ENCODE measurements at places on chromosomes 11 and 22. TPM values are rescaled to one million over a fixed set of nuclear protein-coding genes. Genes with fewer than 3 reads are reported as not detected.

GRCh38 chr11:135027461-135027860, 615.4 kb upstream of the B3GAT1 start:
- no peak overlapping the region for H3K4me3 ChIP-seq
- H3K27me3 ChIP-seq: no peaks in the 10 kb centered on the region
- H3K36me3 ChIP-seq: no peaks in the 10 kb centered on the region

DNA sequence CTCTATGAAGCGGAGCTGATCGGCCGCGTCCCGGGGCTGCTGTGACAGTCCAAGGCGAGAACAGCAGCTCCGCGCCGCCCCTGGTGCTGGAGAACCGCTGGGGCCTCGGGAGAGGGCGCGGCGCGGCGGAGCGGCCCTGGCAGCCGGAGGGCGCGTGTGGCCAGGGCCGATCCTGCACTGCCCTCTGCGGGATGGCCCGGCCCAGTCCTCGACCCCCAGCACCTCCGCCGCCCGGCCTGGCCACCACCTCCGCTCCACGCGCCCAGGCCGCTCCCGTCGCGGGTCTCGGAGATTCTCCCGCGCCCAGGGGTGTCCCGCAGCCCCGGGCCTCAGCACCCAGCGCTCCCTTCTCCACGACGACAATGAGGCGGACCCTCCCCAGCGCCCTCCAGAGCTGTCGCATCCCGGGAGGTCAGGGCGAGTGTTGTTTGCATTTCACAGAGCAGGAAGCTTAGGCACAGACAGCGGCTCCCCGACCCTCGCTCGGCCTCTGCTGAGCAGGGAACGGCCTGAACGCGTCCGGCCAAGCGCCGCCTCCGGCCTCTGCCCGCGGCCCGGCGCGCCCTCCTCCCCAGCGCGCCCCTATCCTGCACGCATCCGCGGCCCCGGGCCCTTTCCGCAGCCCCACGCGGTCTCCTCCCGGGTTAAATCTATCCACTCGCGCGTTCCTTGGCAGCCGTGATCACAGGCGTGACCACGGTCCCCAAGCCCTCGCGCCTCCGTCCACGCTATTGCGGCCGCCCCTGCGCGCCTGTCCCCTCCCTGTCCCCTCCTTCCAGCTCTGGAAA, 109.7 kb downstream of the WNT7B start:
- no peak overlapping the region for H3K27ac ChIP-seq
- H3K36me3 ChIP-seq: no peaks in the 10 kb centered on the region
- peak overlapping the region; percentile 37 for H3K4me3 ChIP-seq
- H3K27me3 ChIP-seq: peaks cover 46% of the 10 kb centered on the region

DNA sequence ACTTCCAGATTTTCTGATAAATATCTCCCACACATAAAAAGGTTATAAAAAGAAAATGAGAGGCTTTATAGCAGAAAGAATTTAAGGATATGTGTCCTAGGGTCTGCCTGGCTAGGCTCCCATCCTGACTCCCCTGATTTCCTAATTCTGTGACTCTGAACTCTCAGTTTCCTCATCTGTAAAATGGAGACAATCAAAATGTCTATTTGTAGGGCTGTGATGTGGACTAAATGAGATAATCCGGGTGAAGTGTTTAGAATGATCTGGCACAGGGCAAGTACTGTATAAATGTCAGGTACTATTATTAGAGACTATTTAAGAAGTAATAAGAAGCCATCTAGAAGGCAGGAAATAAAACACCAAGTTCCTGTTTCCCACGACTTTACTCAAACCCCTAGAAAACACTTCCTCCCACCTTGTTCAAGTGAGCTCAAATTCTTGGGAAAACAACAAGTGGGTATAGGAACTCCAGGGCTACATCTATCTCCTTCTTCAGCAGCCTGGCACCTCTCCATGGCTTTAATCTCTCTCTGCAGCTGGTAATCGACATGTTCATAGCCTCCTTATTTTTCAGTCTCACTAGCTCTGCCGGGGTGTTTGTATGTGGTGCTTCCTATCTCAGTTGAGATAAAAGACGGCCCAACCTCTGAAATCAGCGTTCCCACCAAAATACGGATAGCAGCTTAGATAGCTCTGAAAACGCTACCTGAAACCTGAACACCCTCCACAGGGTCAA, 6.7 kb downstream of the ASCC2 start:
- no peak for DNase-seq

- H3K4me1 ChIP-seq: peaks cover 4% of the 10 kb centered on the region
- H3K4me3 ChIP-seq: no peak overlapping the region
- no peaks in the 10 kb centered on the region for H3K27me3 ChIP-seq
- H3K27ac ChIP-seq: no peak overlapping the region
- no peaks in the 10 kb centered on the region for H3K36me3 ChIP-seq
Observed at GRCh38 chr11:20672575-20672974, 3.2 kb downstream of the NELL1 start.

Gene CSRP3
- total RNA-seq: 1,082 TPM

- H3K36me3 ChIP-seq: no peaks in the 10 kb centered on the region
- no peaks in the 10 kb centered on the region for H3K27me3 ChIP-seq
- H3K4me3 ChIP-seq: no peak overlapping the region
- H3K4me1 ChIP-seq: peaks cover 17% of the 10 kb centered on the region
- H3K27ac ChIP-seq: no peak overlapping the region
Observed at GRCh38 chr11:73662445-73663157, 16.2 kb downstream of the PLEKHB1 start.

GRCh38 chr11:73641668-73642067, 4.7 kb upstream of the PLEKHB1 start:
- H3K4me3 ChIP-seq: no peak overlapping the region
- no peaks in the 10 kb centered on the region for H3K4me1 ChIP-seq
- H3K36me3 ChIP-seq: no peaks in the 10 kb centered on the region
- H3K27ac ChIP-seq: no peak overlapping the region

Gene SUSD2
- total RNA-seq: 1.8 TPM

GRCh38 chr22:49948958-49949913, 11.3 kb upstream of the PIM3 start:
- peaks cover 16% of the 10 kb centered on the region for H3K4me1 ChIP-seq
- no peaks in the 10 kb centered on the region for H3K27me3 ChIP-seq
- H3K36me3 ChIP-seq: no peaks in the 10 kb centered on the region
- no peak for DNase-seq
- no peak overlapping the region for H3K27ac ChIP-seq

Gene DEUP1
- total RNA-seq: not detected

Gene FAM111B
- total RNA-seq: not detected

Gene IGF2
- 112 TPM for total RNA-seq

DNA sequence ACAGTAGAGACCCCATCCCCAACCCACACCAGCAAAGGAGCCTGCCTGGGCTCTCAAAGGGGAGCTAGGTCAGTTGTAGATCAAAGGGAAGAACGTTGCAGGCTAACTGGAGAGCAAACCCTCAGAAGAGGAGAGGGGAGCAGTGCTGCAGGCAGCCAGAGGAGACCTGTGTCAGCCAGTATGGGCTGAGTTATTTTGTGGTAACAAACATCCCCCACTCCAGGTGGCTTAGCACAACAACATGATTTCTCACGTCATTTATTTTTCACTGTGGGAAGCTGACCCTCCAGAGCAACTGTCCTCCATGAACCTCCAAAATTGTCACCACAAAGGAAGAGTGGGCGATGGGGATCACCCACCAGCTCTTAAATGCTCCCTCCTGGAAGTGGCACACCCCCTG, 19.8 kb upstream of the SHANK2 start:
- H3K36me3 ChIP-seq: no peaks in the 10 kb centered on the region
- no peak for DNase-seq
- no peak overlapping the region for H3K27ac ChIP-seq
- no peak overlapping the region for H3K4me3 ChIP-seq

DNA sequence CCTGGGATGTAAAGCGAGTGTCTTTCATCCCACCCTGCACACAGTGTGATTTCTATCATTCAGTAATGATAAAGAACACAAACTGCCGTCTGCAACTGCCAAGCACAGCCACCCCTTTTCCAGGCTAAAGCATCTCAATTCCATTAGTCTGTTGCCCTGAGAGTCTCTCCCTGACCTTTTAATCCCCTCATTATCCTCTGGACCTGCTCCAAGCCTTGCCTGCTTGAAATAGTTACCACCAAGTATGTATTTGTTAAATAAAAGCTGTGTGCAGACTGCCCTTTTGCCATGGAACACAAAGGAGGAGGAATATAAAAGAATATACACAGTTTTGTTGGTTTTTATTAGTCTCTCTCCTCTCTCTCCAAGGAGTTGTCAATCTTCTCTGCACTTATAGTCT, 13.0 kb downstream of the GRAP2 start:
- no peak overlapping the region for H3K27ac ChIP-seq
- H3K27me3 ChIP-seq: peaks cover 29% of the 10 kb centered on the region
- no peak overlapping the region for H3K4me3 ChIP-seq
- DNase-seq: no peak
- H3K4me1 ChIP-seq: no peaks in the 10 kb centered on the region

GRCh38 chr11:115712296-115712695, 208.1 kb upstream of the CADM1 start:
- H3K27ac ChIP-seq: no peak overlapping the region
- no peaks in the 10 kb centered on the region for H3K4me1 ChIP-seq
- H3K4me3 ChIP-seq: no peak overlapping the region
- H3K27me3 ChIP-seq: peaks cover 14% of the 10 kb centered on the region
- no peak for DNase-seq
- no peaks in the 10 kb centered on the region for H3K36me3 ChIP-seq

- H3K4me1 ChIP-seq: no peaks in the 10 kb centered on the region
- H3K27ac ChIP-seq: no peak overlapping the region
- DNase-seq: no peak
- H3K36me3 ChIP-seq: no peaks in the 10 kb centered on the region
- H3K4me3 ChIP-seq: no peak overlapping the region
- no peaks in the 10 kb centered on the region for H3K27me3 ChIP-seq
Observed at GRCh38 chr11:94504689-94505293, 7.5 kb upstream of the C11orf97 start.

Gene RPS6KA4
- total RNA-seq: 14.1 TPM

Gene ACER3
- 5.9 TPM for total RNA-seq

DNA sequence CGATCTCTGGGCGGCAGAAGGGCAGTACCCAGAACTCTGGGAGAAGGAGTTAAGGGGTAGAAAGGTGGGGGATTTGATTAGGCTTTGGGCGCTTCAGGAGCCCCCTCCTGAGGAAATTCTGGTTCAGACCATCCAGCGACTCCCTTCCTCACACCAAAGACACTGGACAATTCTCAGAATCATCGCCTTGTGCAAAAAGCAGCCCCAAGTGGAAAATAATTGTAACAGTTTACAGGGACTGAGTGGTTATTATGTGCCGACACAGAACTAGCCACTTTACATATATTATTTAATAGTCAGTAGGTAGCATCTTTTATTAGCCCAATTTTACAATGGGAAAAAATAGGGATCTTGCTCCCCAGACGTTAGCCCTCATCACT, 662 bp upstream of the TRIM3 start:
- H3K27ac ChIP-seq: peak overlapping the region; percentile 93
- H3K4me3 ChIP-seq: peak overlapping the region; percentile 91
- H3K36me3 ChIP-seq: no peaks in the 10 kb centered on the region
- H3K27me3 ChIP-seq: no peaks in the 10 kb centered on the region

DNA sequence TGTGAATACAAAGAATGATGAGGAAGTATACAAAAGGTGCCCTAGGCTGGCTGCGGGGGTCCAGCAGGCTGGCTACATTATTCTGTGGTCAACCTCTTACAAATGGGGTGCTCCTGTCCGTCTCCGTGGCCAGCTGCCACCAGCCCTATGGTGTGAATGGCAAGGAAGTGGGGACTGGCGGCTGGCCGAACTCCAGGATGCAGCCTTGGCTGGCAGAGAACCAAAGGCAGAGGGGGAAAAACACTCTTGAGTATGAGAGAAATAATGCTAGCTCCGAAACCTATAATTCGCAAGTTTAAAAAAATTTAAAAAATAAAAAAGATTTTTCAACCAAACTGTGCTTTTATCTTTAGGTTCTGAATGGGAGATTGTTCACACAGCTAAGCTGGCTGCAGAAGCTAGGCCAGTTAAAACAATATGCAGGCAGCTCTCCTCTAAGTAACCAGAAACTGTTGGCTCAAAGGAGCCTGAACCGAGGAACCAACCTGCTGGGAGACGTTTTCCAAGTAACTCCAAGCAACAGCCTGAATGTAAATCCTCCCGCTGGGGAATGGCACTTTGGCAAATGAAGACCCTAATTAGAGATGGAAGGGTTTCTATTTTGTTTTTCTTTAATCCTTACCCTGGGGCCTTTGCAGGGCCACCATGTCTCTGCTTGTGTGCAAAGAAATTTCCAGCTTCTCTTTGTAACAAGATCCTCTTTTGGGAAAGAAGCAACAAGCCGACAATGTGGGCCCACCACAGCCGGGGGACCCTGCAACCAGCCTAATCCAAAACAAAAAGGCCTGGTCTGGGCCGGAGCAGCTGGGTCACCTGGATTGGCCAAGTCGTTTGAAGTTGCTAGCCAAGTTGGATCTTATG, 50.2 kb downstream of the C22orf31 start:
- no peak overlapping the region for H3K27ac ChIP-seq
- H3K4me3 ChIP-seq: no peak overlapping the region
- H3K36me3 ChIP-seq: no peaks in the 10 kb centered on the region
- peaks cover 44% of the 10 kb centered on the region for H3K4me1 ChIP-seq
- DNase-seq: no peak
